ENCODE measurements at places on chromosomes 2 and 18.

DNA sequence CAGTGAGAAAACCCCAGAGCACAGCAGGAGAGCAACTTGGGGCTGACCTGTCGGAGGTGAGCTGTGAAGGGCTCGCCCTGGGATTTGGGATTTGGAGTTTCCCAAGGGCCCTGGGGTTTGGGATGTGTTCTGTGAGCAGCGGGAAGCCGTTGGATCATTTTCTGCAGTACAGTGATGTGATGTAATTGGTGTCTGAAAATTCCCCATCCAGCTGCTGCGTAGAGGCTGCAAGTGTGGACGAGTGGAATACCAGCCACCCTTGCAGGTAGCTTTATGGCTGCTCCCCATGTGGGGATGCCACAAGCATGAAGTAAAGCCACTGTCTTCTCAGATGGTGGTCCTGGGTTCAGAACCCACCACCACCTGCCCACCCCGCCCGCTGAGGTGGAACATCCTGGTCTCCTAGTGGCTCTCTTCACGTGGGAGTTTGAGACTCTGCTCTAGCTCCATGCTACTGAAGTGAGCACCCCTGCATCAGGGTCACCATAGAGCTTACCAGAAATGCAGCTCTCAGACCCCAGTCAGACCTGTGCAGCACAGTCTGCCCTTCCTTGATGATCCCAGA, 15.0 kb downstream of the IMPA2 start:
- no peak for DNase-seq

DNA sequence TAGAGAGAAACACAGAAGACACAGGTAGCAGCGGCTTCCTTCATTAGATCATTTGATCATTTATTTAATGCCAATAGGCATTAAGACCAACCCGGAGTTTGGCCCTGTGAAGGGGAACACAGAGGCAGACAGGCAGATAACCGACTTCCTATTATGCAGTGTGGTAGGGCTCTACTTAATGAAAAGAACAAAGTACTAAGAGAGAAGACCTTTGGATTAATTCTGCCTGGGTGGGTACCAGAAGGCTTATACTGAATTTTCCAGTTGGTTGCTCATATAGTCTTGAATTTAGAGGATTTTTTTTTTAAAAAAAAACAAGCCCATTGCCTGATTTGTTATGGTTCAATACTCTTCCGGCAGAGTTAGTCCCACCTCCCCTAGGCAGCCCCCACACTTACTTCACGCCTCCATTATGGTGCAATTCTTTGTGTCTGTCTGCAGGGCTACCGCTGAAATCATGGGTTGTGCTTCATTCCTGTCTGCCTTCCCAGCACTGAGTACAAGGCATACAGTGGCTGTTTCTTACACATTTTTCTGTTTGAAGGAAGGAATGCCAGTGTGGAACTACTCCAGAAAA, 244.3 kb upstream of the APCDD1 start:
- no peak for DNase-seq

- DNase-seq = peak; percentile 6
These were observed 1.0 kb downstream of the PLEKHB2 start for GRCh38 chr2:131105950-131106801.

DNA sequence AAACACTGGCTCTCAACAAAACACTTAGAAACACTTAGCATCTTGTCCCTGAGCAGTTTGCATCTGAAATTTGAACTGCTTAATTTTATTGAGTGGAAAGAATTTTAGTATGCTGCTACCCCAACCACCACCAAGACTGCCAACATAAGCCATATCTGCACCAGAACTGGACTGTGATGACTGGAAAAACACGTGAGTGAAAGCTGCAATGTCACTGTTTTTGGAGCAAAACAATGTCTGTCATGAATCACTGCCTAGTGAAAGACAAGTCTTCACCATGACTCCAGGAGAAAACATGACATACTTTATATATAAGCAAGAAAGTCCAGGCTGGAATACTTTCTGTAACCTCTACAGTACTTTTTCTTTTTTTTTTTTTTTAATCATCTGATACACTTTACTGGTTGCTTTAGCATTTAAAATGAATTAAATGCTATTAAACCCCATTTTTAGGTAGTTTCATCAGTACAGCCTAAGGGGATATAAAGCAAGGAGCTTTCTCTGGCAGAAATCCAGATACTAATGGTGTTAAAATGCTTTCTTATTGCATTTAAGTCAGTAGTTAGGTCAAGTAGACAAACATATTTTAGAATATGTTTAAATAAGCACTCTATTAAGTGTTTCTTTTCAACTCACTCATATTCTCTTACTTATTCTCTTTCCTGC, 2129.4 kb upstream of the PIK3C3 start:
- DNase-seq = no peak

DNA sequence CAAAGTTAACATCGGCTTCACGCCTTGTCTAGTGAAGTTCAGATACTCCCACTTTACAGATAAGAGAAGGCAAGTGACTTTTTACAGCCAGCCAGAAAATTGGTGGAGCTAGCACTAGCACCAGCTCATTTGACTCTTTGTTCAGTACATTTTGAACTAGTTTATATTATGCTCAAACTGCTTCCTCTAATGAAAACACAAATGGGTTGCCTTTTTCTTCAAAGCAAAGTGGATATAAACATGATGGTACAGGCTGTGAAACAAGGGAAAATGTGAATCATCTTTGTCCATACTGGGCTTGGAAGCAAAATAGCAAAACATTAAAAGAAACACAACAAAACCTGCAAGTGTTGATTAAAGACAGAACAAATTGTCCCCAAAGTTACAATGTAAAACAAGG, 99.6 kb upstream of the LHCGR start:
- no peak for DNase-seq

DNA sequence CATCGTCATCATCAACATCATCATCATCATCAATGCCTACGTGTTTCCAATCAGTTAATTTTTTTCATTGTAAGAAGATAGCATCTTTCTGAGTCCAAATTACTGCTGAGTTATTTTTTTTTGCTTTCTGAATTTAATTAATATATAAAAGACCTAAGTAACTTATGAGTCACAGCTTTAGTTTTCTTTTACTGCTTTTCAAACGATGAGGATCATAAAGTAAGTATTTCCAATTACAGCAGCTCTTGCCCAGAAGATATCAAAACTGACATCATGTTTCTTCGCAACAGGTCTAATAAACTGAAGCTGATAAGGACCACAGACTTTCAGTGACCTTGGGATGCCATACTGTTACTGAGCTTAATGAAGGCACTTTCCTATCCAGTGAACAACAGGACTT, 442.2 kb downstream of the DSEL start:
- no peak for DNase-seq

- no peak for DNase-seq
These were observed 33.0 kb upstream of the PHLPP1 start for GRCh38 chr18:62682371-62682770.

GRCh38 chr18:70394672-70395071, 105.8 kb downstream of the SOCS6 start:
- DNase-seq = no peak

DNA sequence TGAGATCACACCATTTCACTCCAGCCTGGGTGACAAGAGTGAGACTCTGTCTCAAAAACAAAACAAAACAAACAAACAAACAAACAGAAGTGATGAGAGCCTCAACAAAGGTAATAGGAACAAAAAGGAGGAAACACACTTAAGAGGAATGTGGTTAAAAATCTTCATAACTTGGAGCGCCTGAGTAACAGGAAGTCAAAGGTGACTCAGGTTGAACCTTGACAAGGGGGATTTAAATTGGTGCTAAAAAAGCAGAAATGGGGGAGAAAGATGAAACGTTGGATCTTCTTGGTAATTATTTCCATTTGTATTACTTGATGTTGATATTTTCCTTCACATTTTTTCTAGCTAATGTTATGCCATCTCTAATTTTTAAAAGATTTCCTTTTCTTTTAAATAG, 318.5 kb upstream of the TCF4 start:
- DNase-seq = no peak

DNA sequence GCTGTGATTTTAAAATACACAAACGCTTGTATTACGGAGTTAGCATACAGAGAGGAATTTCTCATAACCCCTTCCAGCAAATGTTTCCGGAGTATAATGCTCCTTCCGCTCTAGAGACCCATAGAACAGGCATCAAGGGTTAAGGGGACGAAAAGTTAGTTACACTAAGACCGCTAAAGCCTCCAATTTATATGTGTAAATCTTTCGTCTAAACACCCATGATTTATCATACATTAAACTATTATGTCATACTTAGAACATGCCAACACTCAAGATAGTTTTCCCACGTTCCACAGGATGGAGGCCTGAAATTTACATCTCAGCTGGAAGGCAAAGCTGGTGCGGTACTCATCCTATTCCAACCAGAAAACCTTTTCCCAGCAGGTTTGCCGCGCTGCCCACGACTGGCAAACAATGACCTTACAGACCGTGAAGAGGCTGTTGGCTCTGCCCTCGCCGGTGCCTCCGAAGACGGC, 650 bp downstream of the ORMDL1 start:
- no peak for DNase-seq

DNA sequence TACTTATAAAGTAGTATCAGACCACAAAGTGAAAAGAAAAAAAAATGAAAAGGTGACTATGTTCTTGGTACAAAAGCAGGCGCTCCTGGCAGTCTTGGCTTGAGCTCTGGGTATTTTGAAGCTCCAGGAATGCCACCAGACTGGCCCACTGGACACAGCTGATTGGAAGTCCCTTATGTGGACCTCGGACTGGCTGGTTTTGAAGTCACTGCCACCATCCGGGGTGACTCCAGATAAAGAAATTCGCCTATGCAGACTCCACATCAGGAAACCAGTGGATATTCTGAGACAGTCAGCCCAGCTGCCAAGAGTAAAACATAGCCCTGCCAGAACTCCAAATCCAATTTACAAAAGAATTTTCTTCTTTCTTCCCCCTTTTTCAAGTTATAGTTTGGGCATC, 28.0 kb downstream of the ACKR3 start:
- DNase-seq = no peak

- DNase-seq = no peak
These were observed 224.3 kb downstream of the ANAPC1 start for GRCh38 chr2:111659361-111660333.

GRCh38 chr2:174868878-174869277, 104.6 kb upstream of the CHRNA1 start:
- no peak for DNase-seq

- DNase-seq = no peak
These were observed 34.0 kb downstream of the TTLL4 start for GRCh38 chr2:218744615-218745014.

DNA sequence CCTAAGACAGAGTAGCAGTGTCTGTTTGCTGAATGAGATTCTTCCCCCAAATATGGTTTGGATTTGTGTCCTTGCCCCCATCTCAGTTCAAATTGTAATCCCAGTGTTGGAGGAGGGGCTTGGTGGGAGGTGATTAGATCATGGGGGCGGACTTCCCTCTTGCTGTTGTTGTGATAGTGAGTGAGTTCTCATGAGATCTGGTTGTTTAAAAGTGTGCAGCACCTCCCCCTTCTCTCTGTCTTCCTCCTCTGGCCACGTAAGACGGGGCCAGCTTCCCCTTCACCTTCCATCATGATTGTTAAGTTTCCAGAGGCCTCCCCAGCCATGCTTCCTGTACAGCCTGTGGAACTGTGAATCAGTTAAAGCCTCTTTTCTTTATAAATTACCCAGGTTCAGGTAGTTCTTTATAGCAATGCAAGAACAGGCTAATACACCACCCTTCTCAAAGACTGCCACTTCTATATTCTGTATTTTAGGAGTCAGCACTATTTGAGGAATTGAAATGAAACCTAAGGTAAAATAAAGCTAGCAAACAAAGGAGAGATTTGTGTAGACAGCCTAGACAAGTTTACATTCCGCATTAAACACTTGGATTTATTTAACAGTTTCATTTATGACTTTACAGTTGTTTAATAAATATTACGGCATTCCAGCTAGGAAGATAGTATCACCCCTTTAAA, 21.6 kb downstream of the FBXO36 start:
- DNase-seq = no peak

GRCh38 chr2:43328832-43329231, 102.4 kb upstream of the ZFP36L2 start:
- no peak for DNase-seq

DNA sequence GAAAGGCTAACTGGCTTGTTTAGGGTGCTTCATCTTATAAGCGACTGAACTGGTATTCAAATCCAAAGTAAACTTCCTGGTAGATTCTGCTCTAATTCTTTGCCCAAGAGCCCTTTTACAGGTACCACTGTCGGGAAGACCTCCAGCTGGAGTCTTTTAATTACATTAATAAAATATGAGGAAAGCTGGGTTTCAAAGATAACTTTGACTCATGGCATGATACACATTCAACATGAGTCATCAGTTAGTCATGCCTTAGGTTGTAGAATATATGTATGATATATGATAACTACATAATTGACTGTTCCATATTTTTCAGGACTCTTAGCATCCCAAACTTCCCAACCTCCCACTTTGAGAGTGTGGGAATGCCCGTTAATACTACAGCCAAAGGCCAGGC, 32.3 kb downstream of the ZCCHC2 start:
- no peak for DNase-seq

DNA sequence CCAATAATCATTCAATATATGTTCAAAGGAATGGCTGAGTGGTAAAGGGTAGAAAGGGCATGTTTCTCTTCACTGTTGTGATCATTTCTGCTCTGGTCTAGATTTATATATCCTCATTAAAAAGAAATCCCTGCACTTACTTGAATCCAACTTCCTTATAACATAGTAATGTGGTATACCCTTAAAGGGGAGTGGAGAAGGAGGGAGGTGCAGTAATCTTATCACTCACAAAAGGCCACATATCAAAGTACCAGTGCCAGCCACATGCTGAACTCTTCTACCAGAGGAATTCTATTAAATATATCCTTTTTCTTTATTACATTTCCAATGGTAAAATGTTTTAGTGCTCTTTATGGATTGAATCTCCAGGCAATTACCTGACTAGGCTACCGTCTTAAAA, 3.3 kb downstream of the KATNAL2 start:
- DNase-seq = no peak

Measured in stimulated activated CD8-positive, alpha-beta memory T cell treated with anti-CD3 and anti-CD28 coated beads, Interleukin-7, amount 100 ng/mL, for 24 hours (primary cell).